Right lobe of liver (tissue), 6 donors: ENCODE measurements at places on chromosomes 5 and 9. TPM values are rescaled to one million over a fixed set of nuclear protein-coding genes. Genes with fewer than 3 reads are reported as not detected.

DNA sequence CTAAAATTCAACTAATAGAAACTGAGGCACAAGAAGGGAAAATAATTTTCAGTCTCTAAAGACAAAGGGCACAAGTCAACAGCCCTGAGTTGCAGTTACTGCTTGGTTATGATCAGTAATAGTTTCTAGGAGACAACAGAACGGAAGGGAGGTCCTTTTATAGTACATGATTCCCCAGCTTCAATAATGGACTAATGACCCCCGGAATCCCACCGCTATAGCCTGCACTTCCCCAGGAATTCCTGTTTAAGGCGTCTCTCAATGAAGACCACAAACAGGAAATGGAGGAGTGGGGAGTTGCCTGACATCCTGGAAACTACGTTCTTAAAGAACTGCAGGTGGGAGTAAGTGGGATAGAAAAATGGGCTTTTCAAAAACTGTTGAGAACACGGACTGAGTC is 60.6 kb downstream of the DIAPH1 start:
- H3K27ac ChIP-seq, result peak overlapping the region; percentile 61
- DNase-seq, result no peak
- H3K27me3 ChIP-seq, result no peaks in the 10 kb centered on the region
- H3K4me1 ChIP-seq, result peaks cover 11% of the 10 kb centered on the region
- H3K36me3 ChIP-seq, result peaks cover 15% of the 10 kb centered on the region

- peak; percentile 46 for DNase-seq
- H3K4me3 ChIP-seq, result no peak overlapping the region
- no peaks in the 10 kb centered on the region for H3K27me3 ChIP-seq
Observed at GRCh38 chr9:77521091-77521490, 127.0 kb downstream of the GNA14 start.

DNA sequence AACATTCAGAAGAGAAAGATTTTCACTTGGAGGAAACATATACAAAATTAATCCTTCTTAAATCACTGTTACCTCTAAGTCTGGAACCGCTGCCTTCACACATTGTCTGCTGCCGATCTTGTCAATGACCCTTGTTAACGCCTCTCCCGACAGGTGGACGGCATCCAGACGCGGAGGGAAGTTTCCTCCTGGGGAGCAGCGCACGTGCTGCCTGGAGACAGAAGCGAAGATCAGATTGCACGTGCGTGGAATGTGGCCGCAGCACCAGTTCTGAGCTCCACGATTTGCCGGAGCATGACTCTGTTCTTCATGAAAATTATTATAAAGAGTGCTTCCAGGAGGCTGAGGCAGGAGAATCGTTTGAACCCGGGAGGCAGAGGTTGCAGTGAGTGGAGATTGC is 183.6 kb upstream of the IRX4 start:
- no peak for DNase-seq
- H3K4me1 ChIP-seq, result no peaks in the 10 kb centered on the region
- no peaks in the 10 kb centered on the region for H3K27me3 ChIP-seq
- no peak overlapping the region for H3K4me3 ChIP-seq
- no peak overlapping the region for H3K27ac ChIP-seq

GRCh38 chr9:34267660-34268059 is 61.4 kb downstream of the KIF24 start:
- H3K36me3 ChIP-seq, result no peaks in the 10 kb centered on the region
- no peak overlapping the region for H3K4me3 ChIP-seq
- no peak overlapping the region for H3K27ac ChIP-seq
- H3K27me3 ChIP-seq, result no peaks in the 10 kb centered on the region

GRCh38 chr5:22968386-22968785 is 115.2 kb upstream of the CDH12 start:
- no peaks in the 10 kb centered on the region for H3K27me3 ChIP-seq
- no peak for DNase-seq
- H3K4me3 ChIP-seq, result no peak overlapping the region
- no peaks in the 10 kb centered on the region for H3K36me3 ChIP-seq
- H3K4me1 ChIP-seq, result no peaks in the 10 kb centered on the region

DNA sequence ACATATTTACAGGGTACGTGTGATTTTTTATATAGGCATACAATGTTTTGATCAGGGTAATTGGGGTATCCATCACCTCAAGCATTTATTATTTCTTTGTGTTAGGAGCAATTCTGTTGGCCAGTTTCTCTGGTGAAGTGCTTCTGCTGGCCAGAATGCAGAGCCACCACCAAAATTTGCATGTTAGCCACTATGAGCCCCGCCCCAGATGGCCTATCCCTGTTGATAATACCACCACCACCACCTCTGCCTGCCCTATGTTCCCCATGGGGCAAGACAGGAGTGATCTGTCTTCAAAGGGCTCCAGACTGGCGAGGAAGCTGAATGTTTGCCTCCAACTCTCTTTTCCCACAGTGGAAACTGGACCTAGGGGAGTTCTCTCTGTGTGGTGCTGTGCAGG is 26.0 kb upstream of the JAK2 start:
- no peaks in the 10 kb centered on the region for H3K36me3 ChIP-seq
- DNase-seq, result no peak
- H3K27me3 ChIP-seq, result no peaks in the 10 kb centered on the region
- no peaks in the 10 kb centered on the region for H3K4me1 ChIP-seq

GRCh38 chr5:68033961-68034571 is 181.5 kb upstream of the PIK3R1 start:
- H3K27me3 ChIP-seq, result no peaks in the 10 kb centered on the region
- H3K36me3 ChIP-seq, result no peaks in the 10 kb centered on the region
- no peaks in the 10 kb centered on the region for H3K4me1 ChIP-seq

DNA sequence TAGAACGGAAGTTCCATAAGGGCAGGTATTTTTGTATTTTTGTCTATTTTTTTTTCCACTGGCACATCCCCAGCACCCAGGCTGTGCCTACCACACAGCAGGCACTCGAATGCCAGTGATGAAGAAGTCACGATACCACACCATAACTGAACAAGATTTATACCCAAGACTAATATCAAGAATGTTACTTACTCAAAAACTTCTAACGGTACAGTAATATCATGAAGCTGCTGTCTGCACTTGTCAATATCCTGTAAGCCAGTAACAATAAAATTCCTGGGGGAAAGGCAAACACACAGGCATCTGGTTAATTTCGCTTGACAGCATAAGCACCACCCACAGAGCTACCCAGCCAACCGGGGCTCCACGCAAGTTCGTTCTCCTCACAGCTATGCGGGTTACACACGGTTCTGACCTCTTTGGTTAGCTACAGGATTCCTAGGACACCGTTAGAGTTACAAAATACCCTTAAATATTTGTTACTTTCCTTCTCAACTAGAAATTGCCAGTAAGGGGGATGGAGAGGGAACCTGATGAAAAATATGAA is 1.3 kb downstream of the MED10 start:
- peaks cover 8% of the 10 kb centered on the region for H3K36me3 ChIP-seq
- no peak for DNase-seq
- H3K4me3 ChIP-seq, result peak overlapping the region; percentile 100

GRCh38 chr5:95284572-95285408 is at the start of gene MCTP1:
TSS of gene MCTP1 (minus strand) at chr5:95285094.
- H3K27me3 ChIP-seq, result peaks cover 6% of the 10 kb centered on the region
- H3K4me3 ChIP-seq, result peak within 1 kb of the TSS; percentile 57
- no peak within 1 kb of the TSS for H3K27ac ChIP-seq
- DNase-seq, result peak; percentile 57

DNA sequence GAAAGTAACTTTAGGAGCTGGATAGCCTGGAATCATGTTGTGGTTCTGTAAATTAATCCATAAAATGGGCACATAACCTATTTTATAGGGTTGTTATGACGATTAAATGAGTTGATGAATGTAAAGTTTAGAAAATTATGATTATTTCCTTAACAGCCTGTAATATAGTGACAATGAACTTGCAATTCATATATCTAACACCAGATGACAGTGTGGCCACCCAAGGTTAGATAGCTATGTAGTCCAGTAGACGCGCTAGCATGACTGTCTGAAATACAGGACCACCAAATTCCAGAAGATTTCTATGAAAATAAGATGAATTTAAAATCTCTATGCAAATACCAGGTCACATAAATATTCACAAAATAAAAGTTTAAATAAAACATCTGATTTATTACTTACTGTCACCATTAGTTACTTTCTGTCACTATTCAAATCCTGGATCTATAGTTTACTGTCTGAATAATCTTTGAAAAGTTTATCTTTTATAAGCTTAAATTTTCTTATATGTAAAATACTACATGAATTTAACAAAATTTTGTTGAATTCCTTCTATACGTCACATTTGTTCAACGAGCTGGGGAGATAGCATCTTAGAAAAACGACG is 26.1 kb upstream of the MACIR start:
- no peak overlapping the region for H3K4me3 ChIP-seq
- no peaks in the 10 kb centered on the region for H3K36me3 ChIP-seq
- no peak for DNase-seq
- H3K27ac ChIP-seq, result no peak overlapping the region

- no peaks in the 10 kb centered on the region for H3K27me3 ChIP-seq
- DNase-seq, result no peak
- H3K4me1 ChIP-seq, result peaks cover 3% of the 10 kb centered on the region
- H3K4me3 ChIP-seq, result no peak overlapping the region
- H3K27ac ChIP-seq, result no peak overlapping the region
- peaks cover 32% of the 10 kb centered on the region for H3K36me3 ChIP-seq
Observed at GRCh38 chr5:126613941-126614592, 13.3 kb downstream of the PHAX start.

- H3K4me3 ChIP-seq, result no peak overlapping the region
- no peaks in the 10 kb centered on the region for H3K36me3 ChIP-seq
- no peaks in the 10 kb centered on the region for H3K4me1 ChIP-seq
- H3K27me3 ChIP-seq, result no peaks in the 10 kb centered on the region
- DNase-seq, result no peak
- no peak overlapping the region for H3K27ac ChIP-seq
Observed at GRCh38 chr5:31059889-31060288, 133.6 kb upstream of the CDH6 start.

GRCh38 chr9:130846487-130847305 is 11.6 kb downstream of the ABL1 start:
- no peak overlapping the region for H3K4me3 ChIP-seq
- H3K27me3 ChIP-seq, result no peaks in the 10 kb centered on the region
- H3K36me3 ChIP-seq, result no peaks in the 10 kb centered on the region
- peak overlapping the region; percentile 52 for H3K27ac ChIP-seq
- H3K4me1 ChIP-seq, result peaks cover 19% of the 10 kb centered on the region

DNA sequence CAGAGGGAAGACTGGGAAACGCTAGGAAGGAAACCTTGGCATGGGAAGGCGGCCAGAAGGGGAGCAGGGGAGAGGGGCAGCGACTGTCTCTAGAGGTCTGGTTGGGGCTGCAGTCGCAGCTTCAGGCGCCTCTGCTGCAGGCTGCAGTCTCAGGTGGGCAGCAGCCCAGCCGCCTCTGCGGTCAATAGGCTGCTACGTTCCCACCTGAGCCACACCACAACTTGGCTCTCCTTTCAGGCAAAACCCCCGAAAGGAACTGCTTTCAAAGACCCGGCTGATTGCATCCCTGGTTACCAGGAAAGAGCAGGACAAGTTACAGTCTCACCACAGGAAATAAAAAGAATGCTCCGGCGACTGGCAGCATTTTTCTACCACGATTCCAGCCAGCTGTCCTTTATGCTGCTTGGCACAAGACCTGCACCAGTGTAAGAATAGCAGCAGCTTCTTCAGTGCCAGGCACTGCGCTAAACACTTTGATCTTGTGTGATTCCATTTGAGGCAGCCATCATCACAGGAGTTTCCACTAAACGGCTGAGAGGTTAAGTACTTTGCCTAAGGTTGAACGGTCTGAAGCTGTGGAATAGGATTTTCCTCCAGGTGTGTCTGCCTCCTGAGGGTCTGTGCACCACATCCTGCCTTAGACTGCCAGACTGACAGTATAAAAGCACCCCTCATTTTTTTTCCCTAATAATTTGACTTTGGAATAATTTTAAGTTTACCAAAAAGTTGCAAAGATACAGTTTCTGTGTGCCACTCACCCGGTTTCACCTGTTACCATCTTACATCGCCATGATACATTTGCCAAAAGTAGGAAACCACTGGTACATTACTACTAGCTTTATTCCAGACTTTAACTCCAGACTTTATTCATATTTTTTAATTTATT is 7.5 kb downstream of the RPS14 start:
- H3K27me3 ChIP-seq, result no peaks in the 10 kb centered on the region
- H3K27ac ChIP-seq, result no peak overlapping the region
- H3K4me3 ChIP-seq, result no peak overlapping the region
- peak; percentile 39 for DNase-seq
- H3K36me3 ChIP-seq, result peaks cover 36% of the 10 kb centered on the region
- H3K4me1 ChIP-seq, result no peaks in the 10 kb centered on the region

DNA sequence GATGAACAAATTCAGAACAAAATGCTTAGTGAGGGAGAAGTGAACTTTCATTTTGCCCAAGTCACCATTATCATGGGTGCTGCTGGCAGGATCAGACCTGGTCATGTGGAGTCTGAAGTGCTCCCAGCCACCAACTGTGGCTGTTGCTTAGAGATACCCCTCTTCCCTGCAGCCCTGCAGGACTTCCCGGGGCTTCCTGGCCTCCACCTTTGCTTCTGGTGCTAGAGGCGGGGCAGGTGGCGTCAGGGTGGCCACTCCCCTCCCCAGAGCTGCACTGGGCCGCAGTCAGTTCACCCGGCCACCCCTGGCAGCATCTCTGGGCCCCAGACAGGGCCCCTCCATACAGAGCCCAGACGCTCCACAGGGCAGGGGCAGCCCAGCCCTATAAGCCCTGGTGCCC is 30.0 kb upstream of the SLC12A7 start:
- peak; percentile 51 for DNase-seq
- H3K27ac ChIP-seq, result no peak overlapping the region
- H3K36me3 ChIP-seq, result no peaks in the 10 kb centered on the region

DNA sequence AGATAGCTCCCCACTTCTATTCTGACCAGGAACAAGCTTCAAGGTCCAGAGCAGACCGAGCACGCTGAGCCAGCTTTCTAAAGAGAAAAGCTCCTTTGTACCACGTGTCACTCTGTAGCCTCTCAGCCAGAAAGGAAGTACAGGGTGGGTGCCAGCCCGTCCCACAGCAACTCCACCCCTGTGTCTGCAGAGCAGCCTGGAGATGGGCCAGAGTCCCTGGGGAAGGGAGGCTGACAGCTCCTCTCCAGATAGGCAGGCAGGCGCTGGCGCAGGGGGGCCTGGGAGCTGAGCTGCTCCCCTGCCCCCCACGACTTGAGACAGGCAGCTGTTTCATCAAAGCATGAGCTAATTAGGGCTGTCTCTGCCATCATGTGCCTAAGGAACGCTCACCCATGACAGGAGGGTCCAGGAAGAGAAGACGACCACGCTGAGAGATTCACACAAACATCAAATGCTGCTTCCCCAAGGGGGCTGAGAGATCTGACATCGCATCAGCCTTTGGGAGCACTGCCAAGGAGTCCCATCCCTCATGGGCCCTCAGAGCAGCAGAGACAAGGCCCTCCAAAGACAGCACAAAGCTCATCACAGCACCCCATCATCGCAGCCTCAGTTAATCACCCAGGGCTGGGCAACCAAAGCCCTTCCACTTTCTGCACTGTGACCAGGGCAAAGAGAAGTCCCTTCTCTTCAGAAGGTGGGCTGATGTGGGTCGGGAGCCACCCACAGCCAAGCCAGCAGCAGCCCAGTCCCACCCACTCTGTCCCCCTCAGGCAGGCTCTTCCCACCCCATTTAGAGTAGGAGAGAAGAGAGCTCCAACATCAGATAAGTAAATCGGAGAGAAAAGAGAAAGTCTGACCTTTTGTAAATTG is 78.5 kb upstream of the LRRTM2 start:
- no peak overlapping the region for H3K4me3 ChIP-seq
- no peak overlapping the region for H3K27ac ChIP-seq
- DNase-seq, result peak; percentile 75
- no peaks in the 10 kb centered on the region for H3K27me3 ChIP-seq

The HSPB3 gene
- not detected for total RNA-seq

The RNF183 gene
- not detected for total RNA-seq

The INVS gene
- total RNA-seq, result 23.2 TPM

The IFNA2 gene
- total RNA-seq, result not detected

The FOXD4L5 gene
- total RNA-seq, result 0.13 TPM

The CDH6 gene
- 0.49 TPM for total RNA-seq

The IFNA16 gene
- not detected for total RNA-seq

The NSUN2 gene
- 24.6 TPM for total RNA-seq
